ENCODE measurements at places on chromosomes 3 and 15.
A peak's percentile ranks its signal among the peaks of the same experiment; 100 is the strongest.

DNA sequence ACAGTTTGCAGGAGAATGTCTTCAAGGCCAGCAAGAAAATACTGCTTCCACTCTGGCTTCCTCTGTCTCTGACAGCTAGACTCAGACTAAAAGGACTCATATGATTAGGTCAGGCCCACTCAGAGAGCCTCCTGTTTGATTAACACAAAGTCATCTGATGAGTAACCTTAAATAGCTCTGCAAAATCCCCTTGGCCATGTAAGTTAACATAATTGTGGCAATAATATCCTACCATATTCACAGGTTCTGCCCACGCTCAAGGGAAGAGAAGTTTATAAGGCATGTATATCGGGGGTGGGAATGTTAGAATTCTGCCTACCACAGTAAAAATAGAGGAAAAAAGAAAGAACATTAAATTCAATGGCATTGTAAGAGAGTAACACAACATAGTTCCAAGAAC, 20.6 kb upstream of the HHATL start:
- no peak for DNase-seq

- DNase-seq: no peak
Measured at GRCh38 chr3:95044101-95044500, 981.2 kb downstream of the NSUN3 start.

DNA sequence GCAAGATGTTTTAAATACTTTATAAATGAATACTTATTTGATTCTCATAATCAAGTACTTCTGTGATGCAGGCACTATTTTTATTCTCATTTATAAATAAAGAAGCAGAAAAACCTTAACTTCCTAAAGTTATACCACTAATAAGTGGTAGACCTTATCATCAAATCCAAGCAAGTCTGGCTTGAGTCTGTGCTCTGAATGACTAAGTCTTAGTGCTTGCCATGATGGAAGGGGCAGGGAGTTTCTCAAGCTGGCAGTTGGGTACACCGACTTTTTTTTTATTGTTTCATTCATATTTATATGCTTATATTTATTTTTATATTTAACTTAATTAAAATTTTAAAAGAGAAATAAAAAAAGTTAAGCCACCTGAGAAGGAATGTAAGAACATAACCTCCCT, 23.6 kb downstream of the SLMAP start:
- no peak for DNase-seq

DNA sequence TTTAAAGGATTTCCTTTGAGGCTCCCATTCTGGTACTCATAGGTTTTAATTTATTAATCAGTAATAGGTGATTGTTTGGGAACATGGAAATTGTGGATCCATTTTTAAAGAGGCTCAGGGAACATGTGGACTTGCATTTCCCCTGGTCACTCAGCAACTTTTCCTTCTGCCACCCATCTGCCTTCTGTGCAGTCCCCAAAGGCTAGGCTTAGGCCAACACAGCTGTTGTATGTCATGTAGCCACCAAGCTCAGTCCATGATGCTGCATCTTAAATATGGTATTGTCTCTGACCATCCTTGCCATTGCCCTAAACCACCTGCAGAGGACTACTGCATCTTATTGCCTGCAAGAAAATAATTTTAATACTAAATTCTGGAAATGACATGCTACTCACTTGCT, 416.7 kb upstream of the SEMA6D start:
- DNase-seq: no peak

- DNase-seq: peak; percentile 11
Measured at GRCh38 chr3:162525066-162525742, 1028.6 kb downstream of the OTOL1 start.

DNA sequence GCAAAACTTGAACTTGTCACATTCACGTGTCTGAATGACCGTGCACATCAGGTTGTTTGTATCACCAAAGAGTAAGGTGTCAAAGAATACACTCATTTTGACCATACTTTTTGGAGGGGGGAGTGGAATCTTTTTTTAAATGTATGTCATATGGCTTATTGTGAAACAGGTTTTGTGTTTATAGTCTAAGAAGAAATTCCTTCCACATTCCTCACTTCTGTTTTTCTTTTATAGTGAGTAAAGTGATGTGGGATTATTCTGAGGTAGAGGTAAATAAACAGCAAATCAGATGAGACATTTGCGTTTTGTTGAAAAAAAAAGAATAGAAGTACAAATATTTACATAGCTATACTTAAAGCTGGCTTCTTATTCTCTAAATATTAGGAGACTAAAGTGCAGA, 33.0 kb downstream of the SRP14 start:
- DNase-seq: no peak

GRCh38 chr3:39146611-39147591, 6.5 kb downstream of the CSRNP1 start:
- DNase-seq: peak; percentile 76

- no peak for DNase-seq
Measured at GRCh38 chr3:52892625-52893311, 4.6 kb downstream of the STIMATE start.

DNA sequence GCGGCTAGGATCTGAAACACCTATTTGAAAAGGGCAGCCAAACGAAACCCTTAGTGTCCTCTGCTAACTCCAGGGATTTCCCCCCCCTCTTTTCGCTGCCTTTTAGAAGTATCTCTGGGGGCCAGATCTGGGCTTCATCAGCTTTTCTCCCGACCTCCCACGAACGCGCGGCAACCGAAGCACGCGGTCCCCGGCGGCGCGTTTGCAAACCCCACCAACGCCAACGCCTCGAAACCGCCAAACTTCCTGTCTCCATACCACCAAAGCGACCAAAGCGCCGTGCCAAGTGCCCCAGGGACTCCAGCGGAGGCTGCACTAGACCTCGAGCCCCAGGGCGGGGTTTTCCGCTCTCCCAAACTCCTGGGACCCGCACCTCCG, 155.8 kb upstream of the FRMD4B start:
- peak; percentile 71 for DNase-seq

- no peak for DNase-seq
Measured at GRCh38 chr3:189517981-189518380, 113.2 kb upstream of the TP63 start.

- DNase-seq: peak; percentile 73
Measured at GRCh38 chr3:17258823-17259436, 374.2 kb downstream of the PLCL2 start.

DNA sequence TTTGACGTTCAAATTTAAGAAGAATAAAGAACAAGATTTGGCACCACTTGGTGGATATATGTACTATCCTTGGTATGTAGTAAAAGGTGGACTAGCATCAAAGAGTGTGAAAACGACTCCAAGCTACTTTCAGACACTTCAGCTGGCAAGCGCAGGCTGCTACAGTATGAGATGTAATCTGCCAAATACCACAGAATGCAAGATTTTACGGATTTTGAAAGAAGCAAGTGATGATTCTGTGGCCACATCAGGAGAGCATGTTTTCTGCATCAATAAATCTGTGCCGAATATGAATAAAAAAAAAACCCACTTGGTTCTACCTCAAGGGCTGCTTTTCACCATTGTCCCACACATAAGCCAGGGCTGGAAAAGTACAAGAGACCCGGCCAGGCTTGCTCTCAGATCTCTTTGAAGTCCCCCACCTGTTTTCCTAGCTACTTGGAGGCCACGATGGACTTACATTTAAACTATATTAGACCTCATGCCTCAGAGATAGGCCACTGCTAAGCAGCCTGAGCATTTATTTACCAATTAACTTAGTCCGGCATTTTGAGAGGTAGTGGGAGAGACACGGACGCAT, 37.4 kb downstream of the MYO1E start:
- DNase-seq: no peak

Data from eye (tissue), 1 donor.